ENCODE measurements at places on chromosomes 16 and 17.

DNA sequence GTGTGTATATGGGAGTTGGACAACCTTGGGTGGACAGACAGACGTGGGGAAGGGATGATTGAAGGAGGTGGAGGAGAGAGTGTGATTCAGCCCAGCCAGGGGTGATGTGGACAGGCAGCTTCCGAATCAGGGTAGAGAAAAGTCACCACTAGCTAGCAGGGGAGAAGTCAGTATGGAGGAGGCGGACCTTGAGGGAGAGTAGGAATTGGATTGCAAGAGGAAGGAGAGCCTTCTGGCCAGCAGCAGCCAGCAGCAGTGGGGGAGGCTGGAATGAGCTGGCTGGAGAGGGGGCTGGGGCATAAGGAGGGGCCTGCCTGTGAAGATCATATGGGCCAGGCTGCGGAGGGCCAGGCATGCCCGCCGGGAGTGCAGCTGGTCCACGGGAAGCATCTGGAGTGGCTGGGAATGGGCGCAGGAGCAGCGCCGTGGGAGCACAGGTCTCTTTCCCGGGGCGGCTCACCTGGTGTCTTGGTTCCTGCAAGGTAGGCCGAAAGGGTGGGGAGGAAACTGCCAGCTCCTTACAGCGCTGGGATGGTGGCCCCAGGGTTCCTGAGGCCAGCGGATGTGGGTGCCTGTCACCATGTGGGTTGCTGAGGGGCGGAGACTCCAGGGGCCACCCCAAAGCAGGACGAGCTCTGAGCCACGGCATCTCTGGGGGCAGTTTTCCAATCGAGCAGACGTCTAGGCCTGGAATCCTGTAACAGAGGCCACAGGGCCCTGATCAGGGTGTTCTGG is 235.3 kb downstream of the SEC14L1 start:
- DNase-seq, result no peak

DNA sequence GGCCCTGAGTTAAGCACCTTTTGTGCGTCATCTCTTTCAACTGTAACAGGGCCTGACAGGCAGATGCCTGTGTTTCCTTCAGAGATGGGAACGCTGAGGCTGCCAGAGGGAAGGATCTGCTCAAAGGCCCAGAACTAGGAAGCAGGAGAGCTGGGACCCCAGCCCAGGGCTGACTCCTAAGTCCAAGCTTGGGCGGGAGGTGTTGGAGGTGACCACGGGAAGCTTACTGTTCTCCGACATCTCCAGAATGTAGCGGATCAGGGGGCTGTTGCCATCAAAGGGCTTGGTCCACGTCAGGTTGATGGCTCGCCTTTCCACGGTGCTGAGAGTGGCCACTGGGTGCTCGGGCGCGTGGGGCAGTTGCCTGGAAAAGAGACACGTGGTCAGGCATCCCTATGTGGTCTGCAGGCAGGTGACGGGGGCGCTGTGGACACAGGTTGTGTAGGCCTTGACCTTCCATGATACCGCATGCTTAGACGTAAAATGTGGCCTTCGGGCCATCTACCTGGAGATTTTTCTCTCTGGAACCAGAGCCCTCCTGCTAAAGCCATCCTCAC is 111.4 kb upstream of the CDC42EP4 start:
- no peak for DNase-seq

- DNase-seq, result no peak
These were observed 7.5 kb upstream of the EDC4 start for GRCh38 chr16:67865318-67865717.

DNA sequence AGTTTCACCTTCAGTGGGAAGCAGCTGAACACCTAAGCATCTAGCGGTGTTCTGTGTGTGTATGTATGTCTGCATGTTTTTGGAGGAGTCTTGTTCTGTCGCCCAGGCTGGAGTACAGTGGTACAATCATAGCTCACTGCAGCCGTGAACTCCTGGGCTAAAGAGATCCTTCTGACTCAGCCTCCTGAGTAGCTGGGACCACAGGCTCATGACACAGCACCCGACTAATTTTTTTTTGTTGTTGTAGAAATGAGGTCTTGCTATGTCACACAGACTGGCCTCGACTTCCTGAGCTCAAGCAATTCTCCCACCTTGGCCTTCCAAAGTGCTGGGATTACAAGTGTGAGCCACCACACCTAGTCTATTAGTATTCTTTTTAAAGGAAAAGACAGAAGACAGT is 30.2 kb upstream of the FAAP100 start:
- DNase-seq, result no peak

DNA sequence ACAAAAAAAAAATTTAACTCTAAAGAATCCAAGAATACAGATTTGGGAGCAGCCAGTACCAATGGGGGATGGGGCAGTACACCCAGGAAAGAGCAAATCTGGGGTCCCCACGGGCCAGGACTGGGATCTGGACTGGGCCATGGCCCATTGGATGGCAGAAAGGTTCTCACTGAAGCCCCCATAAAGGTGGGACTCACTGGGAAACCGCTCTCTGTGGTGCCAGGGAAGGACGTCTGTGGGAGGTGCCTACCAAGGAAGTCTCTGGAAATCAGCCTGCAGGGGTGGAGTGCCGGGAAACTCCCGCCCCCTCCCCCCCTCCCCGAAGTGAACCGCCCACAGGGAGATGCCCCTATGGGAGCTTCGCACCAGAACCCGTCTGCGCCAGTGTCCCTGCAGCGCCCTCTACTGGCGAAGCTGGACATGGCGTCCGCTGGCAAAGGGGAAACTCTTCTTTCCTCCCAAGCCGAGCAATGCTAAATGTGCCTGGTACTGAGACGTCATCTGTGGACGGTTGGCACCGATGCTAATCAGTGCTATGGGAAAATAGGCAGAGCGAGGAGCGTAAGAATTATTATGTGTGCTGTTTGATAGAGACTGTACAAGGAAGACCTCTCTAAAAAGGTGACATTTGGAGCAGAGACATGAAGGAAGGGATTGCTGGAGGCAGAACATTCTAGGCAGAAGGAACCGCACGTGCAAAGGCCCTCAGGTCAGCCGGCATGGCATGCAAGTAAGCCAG is 671.1 kb downstream of the WWOX start:
- DNase-seq, result no peak

DNA sequence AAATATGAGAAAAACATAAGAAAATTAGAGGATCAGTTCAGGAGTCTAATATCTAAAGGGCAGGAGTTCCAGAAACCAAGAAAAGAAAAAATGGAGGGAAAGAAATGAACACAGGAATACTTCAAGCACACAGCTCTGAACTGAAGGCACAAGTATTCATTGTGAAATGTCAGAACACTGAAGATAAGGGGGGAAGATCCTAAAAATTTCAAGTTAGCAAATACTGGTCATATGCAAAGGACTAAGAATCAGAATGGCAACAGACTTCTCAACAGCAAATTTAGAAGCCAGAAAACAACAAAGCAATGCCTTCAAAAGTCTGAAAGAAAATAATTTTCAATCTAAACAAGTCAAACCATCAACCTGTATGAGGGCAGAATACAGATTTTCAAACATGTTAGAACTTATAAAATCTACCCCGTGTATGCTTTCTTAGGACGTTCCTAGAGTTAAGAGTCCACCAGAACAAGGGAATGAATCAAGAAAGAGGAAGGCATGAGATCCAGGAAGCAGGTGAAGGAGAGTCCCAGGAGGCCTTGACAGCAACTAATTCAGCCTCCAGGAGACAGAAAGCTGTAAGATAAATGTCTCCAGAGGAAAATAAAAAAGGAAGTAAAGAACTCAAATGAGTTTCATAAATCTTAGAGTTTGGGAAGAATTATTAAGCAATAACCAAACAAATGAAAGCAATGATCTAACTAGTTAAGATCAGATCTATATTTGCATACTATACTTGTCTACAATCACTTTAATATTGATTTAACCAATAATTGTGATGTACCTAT is 2.8 kb downstream of the BRD7 start:
- no peak for DNase-seq

- no peak for DNase-seq
These were observed 31.5 kb downstream of the C16orf78 start for GRCh38 chr16:49405123-49405522.

GRCh38 chr16:49351096-49351487 is 22.5 kb upstream of the C16orf78 start:
- DNase-seq, result no peak

DNA sequence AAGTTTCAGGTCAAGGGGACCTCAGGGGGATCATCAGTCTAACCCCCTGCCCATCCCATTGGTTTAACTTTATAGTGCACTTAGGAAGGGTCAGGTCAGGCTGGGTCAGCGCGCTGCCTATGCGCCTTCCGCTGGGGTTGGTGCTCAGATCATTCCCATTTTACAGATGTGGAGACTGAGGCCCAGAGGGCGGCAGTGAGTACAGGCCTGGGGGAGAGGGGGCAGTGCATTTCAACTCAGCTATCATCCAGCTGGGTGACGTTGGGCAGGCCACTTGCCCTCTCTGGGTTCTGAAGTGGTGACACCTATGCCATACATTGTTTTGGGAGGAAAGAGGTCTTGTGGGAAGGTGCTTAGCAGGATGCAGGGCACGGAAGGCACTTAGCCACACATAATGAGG is 127.8 kb upstream of the CDC42EP4 start:
- DNase-seq, result no peak

GRCh38 chr16:58462997-58463941 is 36.7 kb upstream of the NDRG4 start:
- DNase-seq, result peak; percentile 8

GRCh38 chr16:17529982-17530760 is 59.4 kb upstream of the XYLT1 start:
- no peak for DNase-seq

- no peak for DNase-seq
These were observed 68.3 kb upstream of the GCSH start for GRCh38 chr16:81164481-81164880.

GRCh38 chr17:37607637-37608331 is 1.4 kb downstream of the SYNRG start:
- DNase-seq, result no peak

GRCh38 chr16:15857724-15858560 is 1.1 kb upstream of the MYH11 start:
- DNase-seq, result no peak

- DNase-seq, result no peak
These were observed 6.6 kb downstream of the SLC22A31 start for GRCh38 chr16:89193576-89194293.

GRCh38 chr16:15897834-15898254 is 9.4 kb upstream of the CEP20 start:
- DNase-seq, result no peak

DNA sequence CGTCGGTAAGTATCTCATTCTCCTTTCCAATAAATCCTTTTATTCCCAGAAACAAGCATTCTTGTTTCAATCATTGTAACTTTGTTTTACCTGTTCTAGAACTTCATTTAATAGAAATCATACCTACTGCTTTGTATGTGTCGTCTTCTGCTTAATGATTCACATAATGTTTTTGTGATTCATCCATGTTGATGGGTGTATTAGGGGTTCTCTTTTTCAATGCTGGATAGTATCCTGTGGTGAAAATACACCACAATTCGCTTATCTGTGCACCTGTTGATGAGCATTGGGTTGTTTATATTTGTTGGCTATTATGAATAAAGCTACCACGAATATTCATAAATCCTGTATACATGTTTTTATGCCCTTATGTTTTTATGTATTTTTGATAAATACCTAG is 703.2 kb downstream of the MAF start:
- no peak for DNase-seq

DNA sequence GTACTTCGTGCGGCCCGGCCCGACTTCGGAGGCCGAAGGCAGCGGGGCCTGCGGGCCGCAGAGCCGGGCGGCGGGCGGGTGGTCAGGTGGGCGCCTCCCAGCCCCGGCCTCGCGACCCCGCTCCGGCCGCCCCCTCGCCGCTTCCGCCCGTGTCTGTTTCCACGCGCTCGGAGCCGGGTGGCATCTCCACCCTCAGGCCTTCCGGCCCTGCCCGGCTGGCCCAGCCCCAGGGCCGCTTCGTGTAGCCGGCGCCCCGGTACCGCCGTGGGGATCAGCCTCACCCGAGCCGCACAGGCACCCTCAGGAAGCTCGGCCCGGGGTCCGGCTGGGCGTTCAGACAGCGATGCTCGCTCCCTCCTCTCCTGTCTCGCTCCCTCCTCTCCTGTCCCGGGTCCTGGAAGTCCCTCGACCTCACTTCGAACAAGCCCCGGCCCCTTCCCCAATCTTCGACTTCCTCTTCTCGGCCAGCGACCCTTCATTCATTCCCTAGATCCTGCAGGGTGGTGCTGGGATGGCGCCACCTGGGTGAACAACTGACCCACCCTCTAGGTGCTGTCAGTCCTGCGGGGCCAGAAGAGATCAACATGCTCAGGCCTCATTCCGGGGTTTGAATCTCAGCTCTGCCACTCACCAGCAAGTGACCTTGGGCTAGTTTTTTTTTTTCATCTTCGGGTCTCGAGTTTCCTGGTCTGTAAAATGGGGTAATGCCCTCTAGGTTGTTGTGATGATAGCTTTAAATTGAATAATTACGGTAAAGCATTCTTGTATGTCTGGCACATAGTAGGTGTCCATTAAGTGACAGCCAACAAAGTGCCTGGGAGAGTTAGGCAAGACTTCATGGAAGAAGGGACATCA is 610 bp downstream of the VPS4A start:
- DNase-seq, result no peak

DNA sequence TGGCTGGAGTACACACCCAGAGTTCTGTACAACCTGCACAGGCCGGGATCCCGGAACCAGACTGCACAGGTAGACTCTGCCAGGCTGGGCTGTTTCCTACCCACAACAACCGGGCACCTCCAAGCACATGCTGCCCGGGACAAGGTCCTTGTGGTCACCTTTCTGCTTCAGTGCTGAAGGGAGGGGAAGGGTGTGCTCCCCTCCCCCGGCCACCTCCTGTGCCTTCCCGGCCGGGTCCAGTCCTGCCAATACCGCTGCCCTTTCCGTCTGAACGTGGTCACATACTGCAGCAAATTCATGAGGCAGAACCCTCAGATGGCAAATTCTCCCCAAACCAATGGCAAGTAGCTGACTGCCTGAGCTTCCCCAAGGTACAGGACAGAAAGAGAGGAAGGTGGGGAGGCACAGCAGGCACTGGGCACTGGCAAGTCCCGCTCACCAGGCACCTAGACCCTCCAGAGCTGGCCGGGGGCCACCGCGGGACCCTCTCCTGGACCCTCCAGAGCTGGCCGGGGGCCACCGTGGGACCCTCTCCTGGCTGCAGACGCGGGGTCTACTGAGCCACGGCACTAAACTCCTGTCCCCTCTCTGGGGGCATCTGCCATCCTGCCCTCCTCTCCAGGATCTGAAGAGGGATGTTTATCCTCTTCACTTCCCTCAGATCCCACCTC is 22.8 kb downstream of the SLC43A2 start:
- DNase-seq, result no peak

DNA sequence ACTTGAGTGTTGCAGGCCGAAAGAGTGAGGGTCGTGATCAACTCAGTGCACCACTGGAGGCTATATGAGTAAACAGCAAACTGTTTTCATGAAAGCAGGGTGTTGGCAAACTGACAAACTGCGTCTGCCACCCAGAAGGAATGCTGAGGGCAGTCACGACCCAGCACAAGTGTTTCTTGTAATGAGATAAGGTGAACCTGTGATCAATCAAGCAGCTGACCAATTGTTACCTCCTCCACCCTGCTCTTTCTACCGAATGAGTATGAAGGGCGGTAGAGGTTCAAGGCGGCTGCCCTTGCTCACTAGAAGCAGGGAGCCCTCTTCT is 5.5 kb upstream of the SRL start:
- DNase-seq, result no peak

GRCh38 chr16:70715860-70716357 is 30.1 kb upstream of the MTSS2 start:
- DNase-seq, result no peak

All from NCI-H1105 treated with DMSO at 0.1 percent for 48 hours (cell line).